ENCODE measurements at places on chromosomes 12 and 14.

DNA sequence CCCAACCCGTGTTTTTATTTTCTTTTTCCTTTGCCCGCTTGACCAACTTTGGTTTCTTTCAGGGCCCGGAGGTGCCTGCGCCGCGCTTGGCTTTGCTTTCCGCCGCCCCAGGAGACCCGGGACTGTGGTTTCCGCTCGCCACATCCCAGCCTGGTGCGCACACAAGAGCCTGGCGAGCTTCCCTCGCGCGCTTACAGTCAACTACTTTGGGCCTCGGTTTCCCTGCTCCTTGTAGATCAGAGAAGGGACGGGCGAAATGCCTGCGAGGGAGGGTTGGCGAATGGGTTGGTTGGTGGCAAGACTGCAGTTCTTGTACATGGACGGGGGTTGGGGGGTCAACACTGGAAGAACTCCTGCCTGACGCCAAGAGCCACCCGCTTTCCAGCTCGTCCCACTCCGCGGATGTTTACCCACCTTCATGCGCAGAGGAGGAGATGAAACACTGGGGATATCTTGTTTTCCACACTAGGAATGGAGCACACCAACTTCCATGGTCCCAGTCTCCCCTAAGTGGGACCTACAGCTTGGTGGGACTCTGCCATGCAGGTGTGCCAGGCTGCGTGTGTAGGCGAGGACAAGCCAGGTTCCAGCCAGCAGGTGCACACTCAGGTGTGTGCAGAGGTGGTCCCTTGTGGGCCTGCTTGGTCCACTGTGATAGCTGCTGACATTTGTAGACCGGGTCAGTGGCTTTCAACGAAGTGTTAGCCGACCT lies 16.6 kb upstream of the TBX3 start:
- no peak for DNase-seq

GRCh38 chr12:31890295-31891285 lies 68.6 kb upstream of the RESF1 start:
- no peak for DNase-seq

DNA sequence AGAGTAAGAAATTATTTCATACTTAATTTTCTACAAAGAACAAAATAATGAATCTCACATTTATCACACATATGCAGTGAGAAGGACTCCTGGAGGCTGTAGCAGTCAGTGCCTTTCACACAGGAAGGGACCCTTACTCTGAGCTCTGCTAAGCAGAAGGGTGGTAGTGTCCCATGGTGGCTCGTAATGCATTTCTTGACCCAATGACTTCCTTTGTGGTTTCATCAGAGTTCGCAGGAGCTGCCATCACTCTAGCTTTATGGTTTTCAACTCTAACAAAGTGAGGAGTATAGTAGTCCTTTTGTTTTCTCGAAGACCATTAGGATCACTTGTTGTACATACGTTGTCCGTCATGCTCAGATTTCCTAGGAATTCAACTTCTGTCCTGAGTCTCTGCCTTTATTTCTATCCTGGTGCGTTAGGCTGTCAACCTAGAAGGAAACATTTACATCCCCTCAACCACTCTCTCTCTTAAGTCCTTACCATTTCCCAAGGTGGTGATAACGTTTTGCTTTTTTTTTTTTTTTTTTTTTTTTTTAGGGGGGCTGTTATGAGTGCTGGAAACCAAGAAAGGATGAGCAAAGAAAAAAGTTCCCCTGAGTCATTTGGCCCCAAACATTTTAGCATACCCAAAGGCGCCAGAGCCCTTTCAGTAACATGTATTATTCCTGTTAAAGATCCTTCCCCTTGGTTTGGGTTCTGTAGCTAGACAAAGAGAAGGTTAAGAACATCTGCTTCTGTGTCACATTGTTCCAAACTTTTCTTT lies 37.2 kb downstream of the GABARAPL1 start:
- DNase-seq, result no peak

GRCh38 chr12:78824918-78825317 lies 39.7 kb upstream of the SYT1 start:
- no peak for DNase-seq

GRCh38 chr12:131042834-131043245 lies 89.1 kb downstream of the ADGRD1 start:
- DNase-seq, result no peak

DNA sequence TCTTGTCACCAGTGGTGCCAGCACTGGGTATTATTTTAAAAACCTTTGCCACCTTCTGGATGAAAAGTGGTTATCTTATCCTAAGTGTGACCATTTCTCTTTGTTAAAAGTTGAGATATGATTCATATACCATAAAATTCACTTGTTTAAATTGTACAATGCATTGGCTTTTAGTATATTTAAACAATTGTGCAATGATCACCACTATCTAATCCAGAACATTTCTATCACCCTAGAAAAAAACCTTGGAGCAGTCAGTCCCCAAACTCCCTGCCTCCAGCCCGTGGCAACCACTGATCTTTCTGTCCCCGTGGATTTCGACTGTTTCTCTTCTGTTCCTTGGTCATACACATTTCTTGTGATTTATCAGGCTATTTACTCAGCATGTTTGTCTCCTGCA lies 28.3 kb downstream of the SH2B3 start:
- no peak for DNase-seq

DNA sequence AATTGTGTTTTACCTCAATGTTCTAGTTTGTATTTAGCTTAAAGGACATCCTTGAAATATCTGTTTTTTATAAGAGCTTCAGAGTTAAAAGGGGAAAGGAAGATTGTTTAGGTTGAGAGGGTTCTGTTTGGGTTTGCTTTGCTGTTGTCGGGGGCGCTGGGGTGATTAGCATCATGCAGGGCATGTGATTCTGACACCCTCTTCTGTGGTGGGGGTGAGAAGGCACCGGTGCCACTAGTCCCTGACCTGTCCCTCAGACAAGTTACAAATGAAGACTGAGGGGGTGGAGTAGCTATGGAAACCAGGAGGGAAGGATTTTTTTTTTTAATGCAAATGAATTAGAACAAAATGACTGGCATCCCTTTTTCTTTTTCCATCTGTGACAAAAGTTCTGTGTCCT lies 291.3 kb downstream of the RPAP3 start:
- DNase-seq, result no peak

DNA sequence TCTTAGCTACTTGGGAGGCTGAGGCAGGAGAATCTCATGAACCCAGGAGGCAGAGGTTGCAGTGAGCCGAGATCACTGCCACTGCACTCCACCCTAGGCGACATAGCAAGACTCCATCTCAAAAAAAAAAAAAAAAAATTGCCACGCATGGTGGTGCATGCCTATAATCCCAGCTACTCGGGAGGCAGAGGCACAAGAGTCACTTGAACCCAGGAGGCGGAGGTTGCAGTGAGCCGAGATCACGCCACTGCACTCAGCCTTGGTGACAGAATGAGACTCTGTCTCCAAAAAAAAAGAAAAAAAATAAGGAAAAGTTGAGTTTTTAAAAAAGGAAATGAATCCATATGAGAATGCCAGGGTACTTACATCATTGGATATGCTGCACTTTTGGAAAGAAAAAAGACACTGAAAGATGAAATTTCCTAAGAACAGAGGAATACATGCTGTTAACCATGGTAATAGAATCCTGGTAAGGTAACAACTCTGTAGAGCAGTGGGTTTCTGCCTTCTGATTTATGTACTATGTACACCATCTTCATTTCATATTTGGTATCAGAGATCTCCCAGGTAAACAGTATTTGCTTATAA lies 222.7 kb downstream of the ERC1 start:
- no peak for DNase-seq

DNA sequence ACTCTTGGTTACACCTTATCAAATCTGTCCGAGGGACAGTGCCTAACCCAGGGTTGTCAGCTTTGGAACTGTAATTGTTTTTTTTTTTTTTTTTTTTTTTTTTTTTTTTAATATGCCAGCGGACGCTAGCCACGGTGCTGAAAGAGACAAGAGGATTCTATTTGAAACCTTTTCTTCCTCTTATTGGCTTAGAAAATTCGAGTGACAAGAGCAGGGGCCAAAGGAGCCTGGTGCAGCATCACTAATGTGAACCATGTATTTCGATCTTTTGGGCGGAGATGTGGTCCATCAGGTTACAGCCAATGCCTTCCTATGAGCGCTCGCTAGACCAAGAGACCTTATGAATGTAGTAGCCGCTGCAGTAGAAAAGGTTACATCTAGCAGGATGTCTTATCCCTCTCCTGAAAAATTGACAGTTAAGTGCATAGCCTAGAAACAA lies 922 bp downstream of the PTPRR start:
- DNase-seq, result no peak

DNA sequence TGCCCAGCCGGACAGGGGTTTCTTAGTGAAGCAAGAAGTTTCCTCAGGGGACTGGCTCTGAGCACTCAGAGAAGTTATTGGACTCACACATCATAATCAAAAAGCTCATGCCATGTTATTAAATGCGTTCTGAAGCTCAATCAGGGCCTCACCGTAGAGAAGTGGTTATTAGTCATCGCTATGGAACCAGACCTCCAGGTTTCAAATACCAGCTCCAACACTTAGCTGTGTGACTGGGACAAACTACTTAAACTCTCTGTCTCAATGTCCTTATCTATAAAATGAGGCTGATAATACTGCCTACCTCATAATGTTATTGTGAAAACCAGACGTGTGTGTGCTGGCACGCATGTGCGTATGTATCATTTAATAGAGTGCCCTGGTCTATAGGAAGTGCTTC lies 7.3 kb downstream of the STAT6 start:
- DNase-seq, result no peak

DNA sequence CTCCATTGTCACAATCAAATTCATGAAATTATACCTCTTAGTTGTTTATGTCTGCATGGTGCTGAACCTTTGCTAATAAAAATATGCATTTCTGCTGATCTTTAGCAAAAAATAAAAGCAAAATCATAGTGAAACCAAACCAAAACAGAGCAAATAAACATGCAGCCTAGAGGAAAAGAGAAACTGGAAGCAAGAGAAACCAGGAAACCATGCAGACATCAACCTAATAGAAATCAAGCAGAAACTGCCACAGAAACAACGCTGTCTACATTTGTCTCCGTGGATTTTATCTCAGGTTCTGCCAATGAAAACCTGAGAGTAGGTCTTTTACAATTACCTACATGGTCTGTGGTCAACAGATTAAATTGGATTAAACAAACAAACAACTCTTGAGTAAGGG lies 173.7 kb downstream of the SYT10 start:
- DNase-seq, result no peak

DNA sequence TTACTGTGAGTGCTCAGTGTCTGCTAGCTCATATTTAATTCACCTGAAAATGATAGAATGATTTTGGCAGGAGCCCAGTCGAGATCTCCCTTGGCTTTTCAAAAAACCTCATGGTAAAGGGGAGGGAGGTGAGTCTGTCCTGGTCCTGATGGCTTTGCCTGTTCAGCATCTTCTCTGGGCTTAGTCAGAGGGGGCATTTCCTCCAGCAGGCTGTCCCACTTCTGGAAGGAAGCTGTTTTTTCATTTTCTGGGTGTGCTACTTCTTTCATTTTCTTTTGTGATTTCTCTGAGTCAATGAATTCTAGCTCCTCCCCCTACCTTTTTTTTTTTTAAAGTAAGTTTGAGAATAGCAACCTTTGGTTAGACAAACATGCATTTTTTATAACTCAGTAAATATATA lies 58.8 kb downstream of the TMX1 start:
- no peak for DNase-seq

DNA sequence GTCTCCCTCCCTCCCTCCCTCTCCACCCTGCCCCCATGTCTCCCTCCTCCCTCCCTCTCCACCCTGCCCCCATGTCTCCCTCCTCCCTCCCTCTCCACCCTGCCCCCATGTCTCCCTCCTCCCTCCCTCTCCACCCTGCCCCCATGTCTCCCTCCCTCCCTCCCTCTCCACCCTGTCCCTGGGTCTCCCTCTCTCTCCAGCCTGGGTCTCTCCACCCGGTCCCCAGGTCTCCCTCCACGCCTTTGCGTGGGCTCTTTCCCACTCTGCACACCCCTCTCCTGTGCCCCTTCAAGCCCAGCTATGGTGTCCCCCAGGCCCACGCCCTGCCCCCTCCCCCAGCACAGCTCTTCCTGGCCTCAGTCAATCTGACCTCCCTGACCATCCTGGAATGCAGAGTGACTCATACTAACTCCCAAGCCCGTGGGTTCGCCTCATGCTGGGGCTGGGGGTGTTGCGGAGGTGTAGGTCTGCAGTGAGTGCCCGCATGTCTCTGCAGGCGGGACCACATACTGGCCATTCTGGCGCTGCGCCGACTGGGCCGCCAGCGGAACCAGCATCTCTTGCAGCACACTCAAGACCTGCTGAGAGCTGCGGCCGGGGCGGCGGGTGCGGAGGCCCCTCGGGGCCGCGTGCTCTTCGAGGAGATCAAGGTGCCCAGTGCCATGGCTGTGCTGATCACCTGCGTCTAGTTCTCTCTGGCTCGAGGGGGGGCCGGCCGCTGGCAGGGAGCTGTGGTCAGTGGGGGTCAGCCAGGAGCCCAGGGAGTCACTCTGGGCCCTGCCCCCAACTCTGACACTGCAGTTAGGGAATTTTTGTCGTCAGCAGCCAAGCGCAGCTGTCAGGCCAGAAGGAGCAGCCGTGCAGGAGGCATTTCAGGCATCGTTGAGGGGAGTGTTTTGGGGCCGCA lies 13.5 kb upstream of the TNFAIP2 start:
- DNase-seq, result no peak

DNA sequence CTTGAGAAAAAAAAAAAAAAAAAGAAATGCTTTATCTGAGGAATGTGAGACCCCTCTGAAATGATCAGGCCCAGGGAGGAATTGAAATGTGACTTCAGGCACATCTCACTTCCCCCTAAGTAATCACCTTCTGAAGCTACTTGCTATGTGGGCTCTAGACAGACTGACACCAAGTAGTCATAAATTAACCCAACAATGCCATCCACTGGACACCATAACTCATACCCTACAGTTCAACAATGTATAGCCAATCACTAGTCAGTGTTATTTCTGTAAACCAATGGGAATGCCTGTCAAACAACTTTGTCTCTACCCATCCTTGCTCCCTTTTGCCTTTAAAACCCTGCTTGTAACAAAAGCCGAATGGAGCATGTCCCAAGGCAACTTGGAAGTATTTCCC lies 182.7 kb upstream of the TMPO start:
- DNase-seq, result no peak

DNA sequence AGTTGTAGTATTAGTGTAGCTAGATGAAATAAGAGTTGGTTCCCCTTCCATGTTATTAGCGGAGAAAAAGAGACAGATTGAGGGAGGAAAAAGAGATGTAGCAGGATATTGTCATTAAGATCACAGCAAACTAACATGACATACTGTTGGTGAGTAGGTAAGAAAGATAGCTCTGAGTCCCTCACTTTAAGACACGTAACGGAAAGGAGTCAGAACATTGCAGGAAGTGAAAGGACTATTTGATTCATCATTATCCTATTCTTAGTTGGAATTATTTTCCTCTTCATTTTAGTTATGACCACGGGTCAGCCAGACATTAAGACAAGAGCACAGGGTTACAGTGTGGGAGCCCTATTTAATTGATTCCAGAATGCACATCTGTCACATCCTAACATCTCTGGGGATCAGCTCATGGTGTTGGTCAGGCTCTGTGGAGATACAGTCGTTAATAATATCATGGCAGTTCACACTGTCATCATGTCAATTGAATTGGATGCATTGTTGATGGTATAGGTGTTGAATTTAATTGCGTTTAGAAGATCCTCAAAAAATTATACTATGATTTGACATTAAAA lies 55.0 kb downstream of the TMX1 start:
- DNase-seq, result no peak

- no peak for DNase-seq
These were observed 304.4 kb downstream of the DUSP6 start for GRCh38 chr12:89047856-89048418.

Measured in stimulated activated CD4-positive, alpha-beta T cell treated with anti-CD3 and anti-CD28 coated beads, TNF-alpha, amount 100 ng/mL, for 24 hours (primary cell).